Naive thymus-derived CD8-positive, alpha-beta T cell (primary cell): ENCODE measurements at places on chromosomes 3 and 15.
A peak's percentile ranks its signal among the peaks of the same experiment; 100 is the strongest.

- DNase-seq, result no peak
Observed at GRCh38 chr3:13150624-13151023, 77.4 kb upstream of the IQSEC1 start.

DNA sequence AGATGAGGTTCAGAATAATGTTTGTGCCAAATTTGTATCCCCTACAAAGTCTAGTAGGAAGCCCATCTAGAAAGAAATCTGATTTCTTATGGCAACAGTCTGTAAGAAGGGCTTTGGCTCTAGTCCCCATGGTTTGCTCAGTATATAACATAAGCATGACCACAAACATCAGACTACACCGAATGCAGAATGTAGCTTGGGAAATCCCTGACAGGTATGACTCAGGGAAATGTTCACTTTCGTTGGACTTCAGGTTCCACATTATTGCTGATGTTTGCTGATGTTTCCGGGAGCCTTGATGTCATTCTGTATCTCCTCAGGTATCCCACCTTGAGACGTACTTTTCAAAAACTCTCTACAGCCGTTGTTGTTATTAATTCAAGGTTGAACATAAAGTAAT, 304.4 kb upstream of the TGFBR2 start:
- no peak for DNase-seq

GRCh38 chr3:66236281-66236680, 15.5 kb downstream of the SLC25A26 start:
- DNase-seq, result no peak

DNA sequence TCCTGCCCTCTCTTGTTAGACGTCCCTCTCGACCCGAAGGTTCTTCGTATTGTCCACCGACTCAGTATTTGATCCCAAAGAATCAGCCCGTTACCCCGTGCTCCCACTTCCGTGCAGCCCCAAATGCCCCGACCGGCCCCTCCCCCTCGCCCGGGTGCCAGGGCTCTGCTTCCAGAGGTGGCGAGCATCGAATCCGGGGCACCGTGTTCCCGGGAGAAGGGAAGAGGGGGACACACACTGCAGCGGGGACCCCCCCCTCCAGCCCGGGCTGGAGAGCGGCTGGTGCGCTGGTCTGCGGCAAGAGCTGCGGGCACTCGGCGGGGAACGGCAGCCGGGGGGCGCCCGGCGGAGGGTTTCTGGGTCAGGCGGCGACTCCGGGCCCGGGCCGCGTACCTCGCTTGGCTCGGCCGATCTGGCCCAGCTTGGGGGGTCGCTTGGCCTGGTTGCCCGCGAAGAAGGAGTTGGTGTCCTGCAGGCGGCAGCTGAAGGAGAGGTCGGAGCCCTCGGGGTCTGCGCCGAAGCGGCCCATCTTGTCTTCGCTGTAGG, 556 bp downstream of the CAMK2N2 start:
- DNase-seq, result no peak

GRCh38 chr15:91894606-91895005, 41.1 kb downstream of the SLCO3A1 start:
- no peak for DNase-seq

- no peak for DNase-seq
Observed at GRCh38 chr3:29332195-29332637, 51.3 kb downstream of the RBMS3 start.

GRCh38 chr3:103085465-103085864, 650.6 kb downstream of the ZPLD1 start:
- no peak for DNase-seq

- no peak for DNase-seq
Observed at GRCh38 chr15:88699861-88700260, 61.0 kb downstream of the ISG20 start.

GRCh38 chr3:49903451-49904424, at the start of gene MST1R:
Gene MST1R (minus strand): TSS chr3:49903873. CDS start chr3:49903609, 264 bp downstream.
- DNase-seq, result peak; percentile 83

- DNase-seq, result no peak
Observed at GRCh38 chr3:120092474-120092873, 1.8 kb downstream of the GSK3B start.

GRCh38 chr3:131033480-131034080, 6.9 kb downstream of the NEK11 start:
- peak; percentile 28 for DNase-seq
